ENCODE measurements at places on chromosomes 6 and 20.
A peak's percentile ranks its signal among the peaks of the same experiment; 100 is the strongest.

GRCh38 chr6:143098054-143098671, 37.5 kb downstream of the AIG1 start:
- no peak for DNase-seq

DNA sequence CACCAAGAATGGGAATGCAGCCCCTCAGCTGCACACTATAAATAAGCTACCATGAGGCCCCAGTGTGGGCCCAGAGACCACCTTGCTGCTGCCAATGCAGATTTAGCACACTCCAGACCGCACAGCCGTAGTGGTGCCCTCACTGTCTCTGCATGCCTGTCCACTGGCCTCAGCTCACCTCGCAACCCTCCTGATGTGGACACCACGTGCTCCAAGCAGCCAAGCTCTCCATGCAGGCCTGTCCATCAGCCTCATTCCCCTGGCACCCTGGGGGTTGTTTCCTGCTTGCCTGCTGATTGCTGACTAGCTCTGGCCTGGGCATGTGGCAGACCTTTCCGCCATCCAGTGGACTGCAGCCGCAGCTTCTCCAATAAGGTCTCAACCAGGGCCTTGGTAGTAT, 36.2 kb downstream of the ZBTB9 start:
- DNase-seq = no peak

DNA sequence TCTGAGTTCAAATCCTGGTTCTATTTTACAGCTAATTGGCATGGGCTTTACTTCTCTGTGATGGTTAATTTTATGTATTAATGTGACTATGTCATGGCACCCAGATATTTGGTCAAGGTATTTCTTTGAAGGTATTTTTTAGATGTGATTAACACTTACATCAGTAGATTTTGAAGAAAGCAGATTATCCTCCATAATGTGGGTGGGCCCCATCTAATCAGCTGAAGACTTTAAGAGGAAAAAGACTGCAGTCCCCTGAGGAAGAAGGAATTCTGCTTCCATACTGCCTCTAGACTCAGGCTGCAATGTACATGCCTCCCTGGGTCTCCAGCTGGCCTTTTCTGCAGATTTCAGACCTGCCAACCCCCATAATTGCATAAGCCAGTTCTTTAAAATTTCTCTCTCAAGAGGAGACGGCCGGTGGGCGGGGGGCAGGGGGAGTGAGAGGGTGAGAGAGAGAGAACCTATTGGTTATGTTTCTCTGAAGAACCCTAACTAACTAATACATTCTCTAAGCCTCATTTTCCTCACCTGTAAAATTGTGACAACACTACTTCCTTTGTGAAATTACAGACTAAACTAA, 338.2 kb upstream of the PRDM1 start:
- DNase-seq = no peak

- DNase-seq = no peak
These were observed 9.9 kb downstream of the CCDC167 start for GRCh38 chr6:37489697-37490336.

GRCh38 chr6:110491644-110492317, 15.4 kb upstream of the SLC22A16 start:
- DNase-seq = no peak

GRCh38 chr6:167161851-167162467, 4.2 kb upstream of the GPR31 start:
- no peak for DNase-seq

GRCh38 chr6:24755279-24755678, 19.5 kb upstream of the GMNN start:
- no peak for DNase-seq

GRCh38 chr6:22904431-22904830, 335.1 kb downstream of the HDGFL1 start:
- peak; percentile 90 for DNase-seq

DNA sequence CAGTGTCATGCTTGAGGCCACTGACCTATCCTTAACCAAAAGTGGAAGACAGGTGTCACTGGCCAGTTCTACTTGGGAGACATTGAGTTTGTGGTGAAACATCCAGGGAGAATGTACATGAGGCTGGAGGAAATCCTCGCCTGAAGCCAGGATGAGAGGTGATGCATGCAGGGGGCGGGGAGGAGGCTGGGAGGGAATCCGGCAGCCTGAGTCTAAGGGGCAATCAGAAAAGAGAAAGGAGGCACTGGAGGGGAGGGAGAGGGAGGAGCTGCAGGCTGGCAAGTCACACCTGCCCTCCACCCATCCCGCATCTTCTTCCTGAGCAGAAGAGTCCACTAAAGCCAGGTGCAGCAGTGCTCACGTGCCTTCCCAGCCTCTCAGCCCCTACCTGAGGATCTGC, 14.9 kb upstream of the DDO start:
- no peak for DNase-seq

- DNase-seq = no peak
These were observed 184.6 kb downstream of the ATXN1 start for GRCh38 chr6:16576451-16577368.

DNA sequence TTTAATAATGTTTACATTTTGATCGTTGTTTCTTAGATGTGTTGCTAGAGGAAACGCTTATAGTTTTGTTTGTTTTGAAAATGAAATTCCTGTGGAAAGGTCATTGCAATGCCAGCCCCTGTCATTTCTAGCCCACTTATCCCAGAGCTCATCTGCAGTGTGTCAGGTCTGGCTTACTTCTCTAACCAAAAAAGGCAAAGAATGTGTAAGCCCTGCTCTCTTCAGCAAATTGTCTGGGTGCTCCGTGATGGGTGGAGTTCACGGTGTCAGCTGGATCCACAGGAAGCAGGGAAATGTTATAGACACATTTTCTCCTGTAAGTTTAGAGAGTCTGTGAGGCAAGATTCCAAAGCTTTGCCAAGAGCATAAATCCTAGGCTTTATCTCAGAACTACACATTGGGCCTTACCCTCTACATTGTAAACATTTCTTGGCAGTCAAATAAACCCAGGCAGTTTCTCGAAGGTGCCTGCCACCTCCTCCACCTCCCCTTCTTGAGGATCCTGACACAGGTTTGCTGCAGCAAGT, 50.9 kb downstream of the RPRD1B start:
- DNase-seq = no peak

- peak; percentile 13 for DNase-seq
These were observed 16.5 kb downstream of the SMLR1 start for GRCh38 chr6:130843575-130844320.

- no peak for DNase-seq
These were observed 17.1 kb upstream of the ULBP3 start for GRCh38 chr6:150086026-150086425.

- DNase-seq = no peak
These were observed 111.1 kb downstream of the FOXC1 start for GRCh38 chr6:1720620-1721322.

DNA sequence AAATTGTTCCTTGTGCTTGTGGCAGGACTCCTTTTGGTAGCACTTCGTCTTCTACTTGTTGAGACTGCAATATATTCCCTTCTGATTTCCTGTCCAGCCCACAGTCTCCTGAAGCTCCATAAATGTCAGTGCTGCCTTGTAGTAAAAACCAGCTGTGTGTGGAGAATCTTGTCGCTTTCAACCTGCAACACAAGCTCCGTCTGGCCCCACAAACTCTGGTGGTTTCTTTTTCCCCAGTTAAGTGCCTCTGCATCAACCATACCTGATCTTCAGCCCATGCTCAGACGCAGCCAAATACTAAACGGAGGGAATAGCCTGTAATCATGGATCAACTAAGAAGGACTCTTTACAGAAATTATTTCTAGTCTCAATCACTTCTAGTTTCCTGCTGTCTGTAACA, 1133.3 kb upstream of the ADGRB3 start:
- DNase-seq = no peak

DNA sequence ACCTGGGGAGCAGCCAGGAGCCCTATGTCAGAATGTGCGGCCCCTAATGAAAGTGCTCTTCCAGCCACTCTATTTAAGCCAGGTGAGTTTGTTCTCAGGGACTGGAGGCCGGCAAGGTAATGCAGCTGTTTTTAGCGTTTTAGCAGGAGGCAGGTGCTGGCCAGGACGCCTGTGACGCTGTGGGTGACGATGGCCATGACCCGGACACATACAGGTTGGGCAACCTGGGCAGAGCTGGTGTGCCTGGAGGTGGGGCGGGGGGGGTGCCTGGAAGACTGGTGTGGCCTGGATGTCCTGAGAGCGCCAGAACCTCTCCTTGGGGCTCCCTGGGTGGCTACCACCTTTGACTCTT, 51.7 kb downstream of the RBM38 start:
- DNase-seq = no peak

- no peak for DNase-seq
These were observed 28.9 kb downstream of the RPP40 start for GRCh38 chr6:4974962-4975361.

- DNase-seq = no peak
These were observed 2.5 kb downstream of the ZSCAN26 start for GRCh38 chr6:28269492-28269891.
